ENCODE measurements at places on chromosomes 7 and 10.

- DNase-seq: no peak
Observed at GRCh38 chr7:24881623-24882022, 98.4 kb downstream of the OSBPL3 start.

GRCh38 chr7:77388055-77388641 is 28.0 kb downstream of the GSAP start:
- no peak for DNase-seq

GRCh38 chr7:26202019-26202990 is 760 bp downstream of the CBX3 start:
- DNase-seq: peak; percentile 63

GRCh38 chr10:67114945-67115344 is 189.1 kb downstream of the LRRTM3 start:
- DNase-seq: no peak

- no peak for DNase-seq
Observed at GRCh38 chr10:98649170-98649569, 202.4 kb upstream of the HPS1 start.

DNA sequence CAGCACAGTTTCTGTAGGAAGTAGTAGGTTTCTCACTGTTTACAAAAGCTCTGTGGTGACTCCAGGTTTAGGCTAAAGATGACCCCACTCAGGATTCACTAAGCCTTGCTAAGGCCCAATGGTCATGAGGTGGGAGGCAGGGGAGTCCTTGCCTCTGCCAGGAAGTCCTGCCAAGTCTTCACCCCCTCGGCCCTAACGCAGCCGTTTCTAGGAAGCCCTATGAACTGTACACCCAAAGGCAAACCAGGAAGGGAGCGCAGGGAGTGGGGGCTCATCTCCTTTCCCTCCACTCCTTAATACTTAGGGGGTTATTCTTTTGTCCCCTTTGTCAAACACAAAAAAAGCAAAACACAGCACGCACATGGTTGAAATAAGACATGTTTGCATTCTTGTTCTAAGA is 64.6 kb downstream of the CTBP2 start:
- no peak for DNase-seq

GRCh38 chr10:23391821-23392220 is 47.1 kb upstream of the OTUD1 start:
- no peak for DNase-seq

- DNase-seq: no peak
Observed at GRCh38 chr7:9148687-9149086, 715.3 kb downstream of the NXPH1 start.

DNA sequence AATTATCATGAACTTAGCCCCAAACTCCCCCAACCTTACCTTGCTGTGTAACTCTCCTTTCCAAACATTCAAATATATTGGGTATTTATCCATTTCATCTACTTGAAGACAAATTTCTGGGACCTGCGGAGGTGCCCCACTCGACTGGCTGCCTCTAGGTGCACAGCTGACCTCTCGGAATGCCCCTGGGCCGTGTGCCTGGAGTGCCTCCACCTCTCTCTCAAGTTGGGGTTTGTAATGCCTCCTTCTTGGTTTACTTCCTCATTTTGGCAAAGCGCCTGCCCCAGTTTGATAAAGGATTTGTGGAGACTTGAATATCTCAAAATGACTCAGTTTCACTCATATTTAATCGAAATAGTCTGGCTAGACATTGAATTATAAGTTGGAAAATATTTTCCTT is 16.6 kb downstream of the ZNF777 start:
- DNase-seq: no peak

GRCh38 chr7:39211581-39211980 is 233.9 kb downstream of the POU6F2 start:
- DNase-seq: no peak

GRCh38 chr10:92208736-92209135 is 82.1 kb downstream of the CPEB3 start:
- no peak for DNase-seq

GRCh38 chr7:7992506-7992905 is 23.9 kb downstream of the GLCCI1 start:
- DNase-seq: no peak

DNA sequence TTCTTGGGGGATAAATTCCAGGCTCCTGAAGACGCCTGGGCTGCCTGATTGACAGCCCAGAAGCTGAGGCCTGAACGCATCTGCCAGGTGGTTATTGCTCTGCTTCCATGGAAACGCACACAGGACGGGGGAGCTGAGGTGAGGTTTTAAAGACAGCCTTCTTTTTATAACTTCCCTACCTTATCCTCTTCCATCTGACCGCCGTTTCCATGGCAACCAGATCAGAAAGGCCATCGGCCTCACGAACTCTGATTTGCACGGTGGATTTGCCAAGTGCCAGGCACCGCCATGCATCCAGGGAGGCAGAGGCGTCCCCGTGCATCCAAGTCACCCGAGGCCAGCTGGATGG is 260.9 kb downstream of the ADARB2 start:
- no peak for DNase-seq

GRCh38 chr10:112775381-112775780 is 174.7 kb upstream of the TCF7L2 start:
- DNase-seq: no peak

DNA sequence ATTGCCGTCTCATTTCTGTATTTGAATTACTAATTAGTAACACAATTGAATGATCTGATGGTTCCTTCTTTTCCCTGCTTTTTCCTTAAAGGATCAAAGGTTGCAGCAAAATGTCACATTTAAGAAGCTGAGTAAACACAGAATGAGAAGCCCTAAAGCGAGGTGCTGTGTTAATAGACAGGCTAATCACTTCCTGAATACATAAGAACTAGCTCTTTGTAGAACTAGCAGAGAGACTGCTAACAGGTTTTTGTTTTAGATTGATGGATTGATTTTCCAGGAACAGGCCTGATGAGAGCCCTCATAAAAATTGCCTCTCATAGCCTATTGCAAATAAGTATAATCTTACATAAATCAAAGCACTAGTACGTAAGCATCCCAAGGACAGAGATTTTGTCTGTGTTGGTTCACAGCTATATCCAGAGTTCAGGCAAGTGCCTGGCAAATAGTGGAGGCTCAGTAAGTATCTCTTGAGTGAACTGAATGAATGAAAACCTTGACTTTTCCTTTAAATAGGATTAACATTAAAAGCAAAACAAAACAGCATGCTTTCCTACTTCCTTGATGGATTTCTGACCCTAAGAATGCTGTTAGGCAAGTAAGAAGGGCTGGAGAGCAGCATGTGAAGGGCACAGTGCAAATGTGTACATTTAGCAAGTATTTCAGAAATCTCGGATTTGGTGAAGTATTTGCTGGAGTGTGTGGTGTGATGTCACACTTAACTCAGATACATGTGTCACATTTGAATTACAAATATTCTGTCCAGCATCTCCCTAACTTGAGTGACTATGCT is 3.3 kb downstream of the TMEM229A start:
- DNase-seq: no peak

GRCh38 chr10:119269737-119270136 is 62.4 kb downstream of the GRK5 start:
- no peak for DNase-seq

- no peak for DNase-seq
Observed at GRCh38 chr10:128704716-128705115, 578.5 kb upstream of the MKI67 start.

DNA sequence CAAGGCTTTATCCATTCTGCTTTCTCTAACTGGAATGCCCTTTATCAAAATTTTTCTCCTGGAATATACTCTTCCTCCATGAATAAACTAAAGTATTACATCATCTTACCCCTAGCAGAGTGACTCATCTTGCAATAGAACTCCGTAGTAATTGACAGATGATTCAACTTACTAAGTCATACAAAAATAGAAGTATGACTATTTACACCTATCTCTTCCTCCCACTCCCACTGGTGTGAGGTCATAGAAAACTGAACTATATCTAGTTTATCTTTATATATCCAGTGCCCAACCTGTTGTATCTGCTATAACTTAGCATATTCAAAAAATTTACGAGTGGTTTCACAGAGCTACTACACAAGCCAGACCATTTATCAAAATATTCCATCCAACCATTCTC is 26.1 kb downstream of the ABCB1 start:
- no peak for DNase-seq

GRCh38 chr7:128265906-128266300 is 24.8 kb downstream of the LEP start:
- DNase-seq: no peak

DNA sequence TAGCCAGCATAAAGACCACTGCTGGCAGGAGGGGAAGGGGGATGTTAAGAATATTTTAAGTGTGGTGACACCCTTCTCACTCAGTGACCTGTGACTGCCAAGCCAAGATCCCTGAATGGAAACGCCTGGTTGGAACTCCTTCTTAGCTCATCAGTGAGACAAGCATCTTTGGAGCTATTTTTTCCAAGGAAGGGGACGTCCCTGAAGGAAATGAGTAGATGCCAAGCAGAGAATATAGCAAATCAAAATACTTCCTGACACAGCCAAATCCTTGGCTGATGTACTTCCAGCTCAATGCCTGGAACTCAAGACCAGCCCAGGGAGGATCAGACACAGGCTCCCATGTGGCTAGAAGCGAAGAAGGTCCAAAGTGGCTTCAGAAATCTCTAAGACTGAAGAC is 82.2 kb downstream of the SORBS1 start:
- DNase-seq: no peak

- no peak for DNase-seq
Observed at GRCh38 chr7:4460597-4460996, 221.5 kb upstream of the FOXK1 start.

GRCh38 chr7:42151309-42151708 is 85.7 kb downstream of the GLI3 start:
- DNase-seq: no peak

DNA sequence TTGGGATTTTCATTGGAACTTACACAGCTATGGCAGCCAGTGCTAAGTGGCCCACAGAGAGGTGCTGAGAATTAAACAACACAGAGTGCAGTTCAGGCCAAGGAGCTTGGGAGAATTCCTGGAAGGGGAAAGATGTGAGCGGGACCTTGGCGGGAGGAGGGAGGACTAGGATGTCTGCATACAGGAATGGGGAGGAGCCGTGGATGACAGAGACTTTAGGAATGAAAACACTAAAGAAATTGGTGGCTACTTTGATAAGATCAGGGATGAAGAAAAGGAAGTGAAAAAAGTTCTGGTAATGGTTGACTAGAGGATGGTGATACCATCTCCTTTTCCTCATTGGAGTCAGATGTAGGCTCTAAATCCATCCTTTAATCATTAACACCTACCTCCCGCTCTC is 234.2 kb upstream of the FZD8 start:
- DNase-seq: no peak

DNA sequence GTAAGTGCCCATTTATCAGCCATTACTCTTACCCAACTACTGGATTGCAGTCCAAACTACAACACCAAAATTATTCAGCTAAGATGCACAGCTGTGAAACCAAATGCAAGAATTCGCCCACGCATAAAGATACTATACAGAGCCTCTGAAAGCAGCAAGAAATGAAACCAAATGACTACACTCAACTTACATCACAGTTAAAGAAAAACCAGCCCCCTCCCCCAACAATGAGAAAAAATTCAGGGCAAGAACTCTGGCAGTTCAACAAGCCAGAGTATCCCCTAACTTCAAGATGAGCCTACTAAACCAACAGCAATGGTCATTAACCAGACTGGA is 209.1 kb upstream of the VWC2 start:
- no peak for DNase-seq

DNA sequence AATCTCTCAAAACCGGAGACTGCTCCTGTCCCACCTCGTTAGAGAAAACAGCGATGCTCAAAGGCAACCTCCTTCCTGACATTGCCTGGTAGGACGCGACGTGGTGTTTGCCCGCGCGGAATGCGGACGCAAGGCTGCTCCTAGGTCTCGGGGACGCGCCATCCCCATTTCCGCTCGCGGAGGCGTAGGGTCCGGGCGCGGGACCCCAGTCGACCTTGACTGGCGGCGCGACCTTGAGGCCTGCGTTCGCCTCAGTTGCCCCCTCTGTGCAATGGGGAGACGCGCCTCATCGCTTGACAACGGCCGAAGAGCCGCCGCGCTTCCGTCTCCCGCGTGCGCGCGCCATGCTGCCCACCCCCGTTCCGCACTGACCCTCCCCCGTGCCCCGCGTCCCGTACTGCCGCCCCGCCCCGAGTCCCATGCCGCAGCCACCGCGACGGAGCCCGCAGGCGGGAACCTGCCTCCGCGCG is 412 bp upstream of the PPIA start:
- no peak for DNase-seq

DNA sequence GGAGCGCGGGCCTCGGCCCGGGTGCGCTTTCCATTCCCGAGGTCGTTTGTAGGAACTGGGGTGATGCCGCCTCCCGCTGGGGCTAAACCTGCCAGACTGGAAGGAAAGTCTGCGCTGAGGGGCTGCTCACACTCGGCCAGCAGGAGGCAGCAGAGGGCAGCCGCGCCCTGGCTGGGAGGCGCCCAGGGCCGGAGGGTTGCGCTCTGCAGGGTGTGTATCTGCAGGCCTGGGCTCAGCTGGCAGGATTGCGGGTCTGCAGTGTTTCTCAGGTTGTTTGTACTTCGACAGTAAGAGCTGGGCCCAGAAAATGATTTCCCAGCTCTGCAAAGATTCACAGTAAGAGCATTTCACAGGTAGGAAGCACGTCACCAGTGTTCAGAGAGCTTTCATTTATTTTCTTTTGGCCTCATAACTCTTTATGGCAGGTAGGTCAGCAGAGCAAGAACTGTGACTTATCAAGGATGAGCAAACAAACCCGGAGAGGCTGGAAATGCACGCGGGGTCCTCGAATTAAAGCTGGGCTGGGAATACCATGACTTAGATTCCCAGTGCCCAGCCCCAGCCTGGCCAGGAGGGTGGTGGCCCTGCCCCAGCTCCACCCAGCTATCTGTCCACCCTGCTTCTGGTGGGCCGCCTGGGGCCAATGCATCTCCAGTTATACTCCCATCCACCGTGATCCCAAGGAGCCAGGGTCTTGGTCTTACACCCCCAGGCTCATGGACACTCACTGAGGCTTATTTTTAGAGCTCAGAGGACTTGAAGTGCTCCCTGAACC is 15.2 kb upstream of the PPP2R2D start:
- DNase-seq: peak; percentile 84

DNA sequence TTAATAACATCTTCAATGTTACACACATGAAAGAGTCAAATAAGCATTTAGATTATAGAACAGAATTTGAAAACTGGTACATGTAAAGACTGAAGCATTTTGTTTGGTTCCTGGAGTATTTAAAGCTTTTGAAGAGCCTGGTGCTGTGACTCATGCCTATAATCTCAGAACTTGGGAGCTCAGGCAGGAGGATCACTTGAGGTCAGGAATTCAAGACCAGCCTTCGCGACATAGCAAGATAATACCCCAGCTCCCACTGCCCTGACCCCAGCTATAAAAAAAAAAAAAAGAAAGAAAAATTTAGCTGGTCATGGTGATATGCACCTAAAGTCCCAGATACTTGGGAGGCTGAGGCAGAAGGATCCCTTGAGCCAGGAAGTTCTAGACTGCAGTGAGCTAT is 87.8 kb downstream of the HDAC9 start:
- DNase-seq: no peak

GRCh38 chr10:78299851-78300468 is 266.3 kb downstream of the RPS24 start:
- DNase-seq: no peak

- DNase-seq: no peak
Observed at GRCh38 chr10:69459101-69459790, 8.0 kb downstream of the TSPAN15 start.

Measured in stimulated activated CD4-positive, alpha-beta T cell treated with anti-CD3 and anti-CD28 coated beads, Interleukin-1b, Interleukin-23, amount 100 ng/mL, for 4 hours (primary cell).